Karpas-422 (cell line): ENCODE measurements at places on chromosomes 11 and 22.

DNA sequence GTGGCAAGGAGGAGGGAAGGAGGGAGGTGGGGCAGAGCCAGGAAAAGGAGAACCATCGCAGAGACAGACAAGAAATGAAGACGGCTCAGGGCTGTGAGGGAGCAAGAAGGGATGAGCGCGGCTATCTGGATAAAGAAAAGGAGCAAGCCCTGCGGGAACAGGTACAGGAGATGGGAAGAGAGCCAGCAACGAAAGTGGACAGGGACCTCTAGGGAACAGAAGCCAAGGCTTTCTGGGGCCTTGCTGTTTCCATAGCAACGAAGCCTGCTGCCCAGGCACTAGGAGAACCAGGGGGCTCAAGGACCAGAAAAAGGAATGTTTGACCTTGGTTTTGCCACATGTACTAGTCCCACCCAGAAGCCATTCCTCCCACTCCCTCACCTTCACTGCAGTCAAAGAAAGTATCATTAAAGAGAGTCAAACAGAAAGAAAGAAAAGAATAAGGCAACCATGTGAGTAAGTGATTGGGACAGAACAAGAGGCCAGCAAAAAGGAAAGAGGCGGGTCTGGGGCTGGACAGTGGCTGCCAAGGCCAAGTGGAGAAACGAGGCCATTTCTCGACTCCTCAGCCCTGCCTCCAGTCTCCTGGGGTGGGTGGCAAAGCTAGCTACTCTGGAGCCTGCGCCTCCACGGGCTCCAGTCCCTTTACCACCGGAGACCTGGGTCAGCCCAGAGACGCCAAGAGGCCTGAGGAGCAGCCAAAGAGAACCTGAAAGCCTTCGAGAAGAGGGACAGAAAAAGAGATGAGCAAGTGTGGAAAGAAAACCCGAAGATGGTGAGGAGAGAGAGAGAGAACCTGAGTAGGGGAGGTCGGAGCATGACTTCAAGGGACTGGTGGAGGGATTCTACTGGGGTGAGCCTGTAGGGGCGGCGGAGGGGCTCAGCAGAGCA is 35.1 kb downstream of the NRXN2 start:
- no peak for DNase-seq

DNA sequence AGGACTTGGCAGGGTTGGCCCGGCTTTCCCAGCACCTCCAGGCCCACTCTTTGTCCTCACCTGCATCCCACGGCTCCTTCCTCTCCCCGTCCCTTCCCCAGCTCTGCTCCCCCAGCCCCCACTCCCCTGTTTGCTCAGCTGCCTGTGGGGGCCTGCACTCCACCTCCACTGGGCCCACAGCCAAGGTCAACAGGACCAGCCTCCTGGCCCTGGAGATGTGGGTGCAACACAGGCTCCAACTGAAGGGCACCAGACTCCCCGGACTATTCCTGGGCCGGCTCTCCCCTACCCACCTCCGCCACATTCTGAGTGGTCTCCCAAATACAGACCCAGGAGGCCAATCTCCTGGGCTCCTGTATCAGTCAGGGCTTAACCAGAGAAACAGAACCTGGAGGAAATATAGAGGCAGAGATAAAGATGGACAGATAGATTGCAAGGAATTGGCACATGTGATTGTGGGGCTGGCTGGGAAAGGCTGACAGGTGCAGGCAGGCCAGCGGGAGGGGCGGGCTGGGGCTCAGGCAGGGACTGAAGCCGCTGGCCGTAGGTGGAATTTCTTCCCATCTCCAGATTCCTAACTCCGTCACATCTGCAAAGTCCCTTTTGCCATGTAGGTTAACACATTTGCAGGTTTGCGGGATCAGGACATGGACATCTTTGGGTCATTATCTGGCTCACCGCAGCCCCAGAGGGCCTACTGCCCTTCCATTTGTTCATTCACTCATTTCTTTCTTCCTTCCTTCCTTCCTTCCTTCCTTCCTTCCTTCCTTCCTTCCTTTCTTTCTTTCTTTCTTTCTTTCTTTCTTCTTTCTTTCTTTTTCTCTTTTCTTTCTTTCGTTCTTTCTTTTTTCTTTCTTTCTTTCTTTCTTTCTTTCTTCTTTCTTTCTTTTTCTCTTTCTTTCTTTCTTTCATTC is 45.8 kb upstream of the MYH9 start:
- no peak for DNase-seq

- no peak for DNase-seq
Observed at GRCh38 chr22:30906946-30907345, 61.6 kb downstream of the MORC2 start.

- no peak for DNase-seq
Observed at GRCh38 chr11:122882189-122882856, at the start of gene JHY. Gene JHY (plus strand): TSS chr11:122882759. CDS start chr11:122885850, 3,091 bp downstream.
